Immature natural killer cell (primary cell): ENCODE measurements at places on chromosomes 12 and 14.
A peak's percentile ranks its signal among the peaks of the same experiment; 100 is the strongest.

DNA sequence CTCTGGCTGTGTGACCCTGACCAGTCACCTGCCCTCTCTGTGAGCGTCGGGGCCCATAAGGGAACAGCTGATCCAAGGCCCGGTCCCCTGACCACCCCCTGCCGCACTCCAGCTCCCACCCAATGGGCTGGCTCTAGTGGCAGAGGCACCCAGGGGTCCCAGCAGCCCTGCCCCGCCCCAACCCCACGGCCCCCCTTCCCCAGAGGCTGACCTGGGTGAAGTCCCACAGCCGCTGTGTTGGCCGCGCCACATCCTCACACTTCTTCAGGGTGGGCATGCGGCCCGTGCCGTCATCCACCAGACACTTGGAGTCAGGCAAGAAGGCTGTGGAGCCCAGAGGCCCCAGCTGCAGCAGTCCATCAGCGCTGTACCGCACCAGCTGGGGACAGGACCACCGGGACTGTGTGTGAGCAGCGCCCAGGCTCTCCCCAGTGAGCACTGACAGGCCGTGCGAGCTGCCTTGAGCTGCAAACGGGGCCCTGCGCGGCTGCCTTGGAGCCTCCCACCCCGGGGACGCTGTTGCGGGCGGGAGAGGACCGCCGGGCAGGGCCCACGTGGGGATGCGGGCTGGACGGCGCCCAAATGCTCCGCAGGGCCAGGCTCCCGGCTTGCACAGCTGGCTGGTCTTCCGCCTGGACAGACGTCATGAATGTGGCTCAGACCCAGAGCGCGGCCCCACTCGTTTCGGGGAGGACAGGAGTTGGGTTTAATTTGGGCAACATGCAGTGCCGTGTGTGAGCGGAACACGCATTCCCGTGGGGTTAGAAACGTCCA is 53.5 kb downstream of the NOC4L start:
- no peak for DNase-seq
- H3K27me3 ChIP-seq, result peaks cover 8% of the 10 kb centered on the region
- H3K27ac ChIP-seq, result no peak overlapping the region
- H3K4me1 ChIP-seq, result no peaks in the 10 kb centered on the region

DNA sequence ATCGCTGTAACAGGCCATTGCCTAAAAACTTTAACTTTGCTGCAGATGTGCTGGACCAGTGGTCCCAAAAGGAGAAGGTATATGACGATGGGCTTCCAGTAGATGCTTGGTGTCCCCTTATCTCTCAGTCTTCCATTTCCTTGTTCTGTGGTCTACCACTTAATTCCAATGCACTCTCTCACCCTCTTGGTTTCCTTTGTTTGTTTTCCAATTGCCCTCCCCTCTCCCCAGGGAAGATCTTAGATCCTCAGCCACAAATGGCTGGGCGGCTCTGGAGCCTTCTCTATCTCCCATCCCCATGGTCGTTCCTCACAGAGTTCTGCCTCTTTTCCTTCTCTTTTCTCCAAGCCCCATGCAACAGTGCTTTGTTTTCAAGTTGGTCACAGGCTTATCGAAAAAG is 584 bp downstream of the ACSM4 start:
- H3K27ac ChIP-seq, result no peak overlapping the region
- no peak overlapping the region for H3K4me3 ChIP-seq
- H3K27me3 ChIP-seq, result peaks cover 5% of the 10 kb centered on the region
- no peak for DNase-seq

- H3K4me3 ChIP-seq, result no peak overlapping the region
- H3K27ac ChIP-seq, result no peak overlapping the region
- no peak for DNase-seq
- no peaks in the 10 kb centered on the region for H3K4me1 ChIP-seq
- H3K27me3 ChIP-seq, result peaks cover 10% of the 10 kb centered on the region
- H3K36me3 ChIP-seq, result peaks cover 4% of the 10 kb centered on the region
These were observed 34.9 kb upstream of the CTDSP2 start for GRCh38 chr12:57881475-57881874.

- H3K4me1 ChIP-seq, result no peaks in the 10 kb centered on the region
- no peak overlapping the region for H3K4me3 ChIP-seq
- no peak for DNase-seq
- no peaks in the 10 kb centered on the region for H3K27me3 ChIP-seq
- H3K36me3 ChIP-seq, result no peaks in the 10 kb centered on the region
- H3K27ac ChIP-seq, result no peak overlapping the region
These were observed 204.0 kb upstream of the PRKD1 start for GRCh38 chr14:30131581-30132097.

- H3K4me3 ChIP-seq, result no peak overlapping the region
- no peak for DNase-seq
- peaks cover under 1% of the 10 kb centered on the region for H3K27me3 ChIP-seq
- peaks cover 24% of the 10 kb centered on the region for H3K36me3 ChIP-seq
- peaks cover 22% of the 10 kb centered on the region for H3K4me1 ChIP-seq
These were observed 28.8 kb downstream of the CCDC92 start for GRCh38 chr12:123943816-123944215.

GRCh38 chr12:39047539-39048262 is 142.3 kb upstream of the CPNE8 start:
- H3K27me3 ChIP-seq, result peaks cover 4% of the 10 kb centered on the region
- no peak overlapping the region for H3K27ac ChIP-seq
- no peak overlapping the region for H3K4me3 ChIP-seq
- H3K36me3 ChIP-seq, result no peaks in the 10 kb centered on the region

- DNase-seq, result no peak
- no peaks in the 10 kb centered on the region for H3K27me3 ChIP-seq
- no peak overlapping the region for H3K4me3 ChIP-seq
These were observed 99.6 kb downstream of the PTPN11 start for GRCh38 chr12:112518365-112518735.

GRCh38 chr14:65072256-65072655 is 30.1 kb downstream of the MAX start:
- no peak for DNase-seq
- peaks cover 22% of the 10 kb centered on the region for H3K36me3 ChIP-seq
- no peaks in the 10 kb centered on the region for H3K27me3 ChIP-seq
- no peak overlapping the region for H3K4me3 ChIP-seq
- no peak overlapping the region for H3K27ac ChIP-seq
- H3K4me1 ChIP-seq, result peaks cover 46% of the 10 kb centered on the region

- H3K4me1 ChIP-seq, result no peaks in the 10 kb centered on the region
- H3K27me3 ChIP-seq, result peaks cover 28% of the 10 kb centered on the region
- H3K4me3 ChIP-seq, result no peak overlapping the region
These were observed 8.0 kb downstream of the LGMN start for GRCh38 chr14:92740440-92740839.

- peaks cover 6% of the 10 kb centered on the region for H3K36me3 ChIP-seq
- H3K27me3 ChIP-seq, result peaks cover 4% of the 10 kb centered on the region
- H3K27ac ChIP-seq, result no peak overlapping the region
- no peak overlapping the region for H3K4me3 ChIP-seq
- no peak for DNase-seq
- H3K4me1 ChIP-seq, result peaks cover 27% of the 10 kb centered on the region
These were observed 78.9 kb upstream of the GZMB start for GRCh38 chr14:24712909-24713308.

DNA sequence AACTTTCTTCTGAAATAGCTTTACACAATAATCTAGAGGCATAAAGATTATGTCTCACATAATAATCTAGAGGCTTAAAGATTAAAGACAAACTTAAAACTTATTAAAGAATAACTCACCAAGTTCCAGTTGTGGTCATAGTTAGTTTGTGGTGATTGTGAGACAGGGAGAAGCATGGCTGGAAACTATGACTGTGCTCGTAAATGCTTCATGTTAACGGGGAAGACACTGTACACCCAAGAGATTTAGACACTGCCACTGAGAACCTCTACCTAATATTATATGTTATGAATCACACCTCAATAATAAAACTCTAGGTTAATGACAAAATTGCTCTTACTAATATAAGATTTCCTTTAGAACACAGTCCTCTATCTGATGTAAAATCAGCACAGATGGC is 541.6 kb downstream of the TMEM121 start:
- no peak for DNase-seq
- no peak overlapping the region for H3K4me3 ChIP-seq
- no peaks in the 10 kb centered on the region for H3K36me3 ChIP-seq
- H3K4me1 ChIP-seq, result no peaks in the 10 kb centered on the region
- peaks cover 7% of the 10 kb centered on the region for H3K27me3 ChIP-seq

GRCh38 chr14:81209167-81209836 is 11.5 kb downstream of the GTF2A1 start:
- DNase-seq, result no peak
- H3K4me3 ChIP-seq, result no peak overlapping the region
- H3K27ac ChIP-seq, result peak overlapping the region; percentile 56

DNA sequence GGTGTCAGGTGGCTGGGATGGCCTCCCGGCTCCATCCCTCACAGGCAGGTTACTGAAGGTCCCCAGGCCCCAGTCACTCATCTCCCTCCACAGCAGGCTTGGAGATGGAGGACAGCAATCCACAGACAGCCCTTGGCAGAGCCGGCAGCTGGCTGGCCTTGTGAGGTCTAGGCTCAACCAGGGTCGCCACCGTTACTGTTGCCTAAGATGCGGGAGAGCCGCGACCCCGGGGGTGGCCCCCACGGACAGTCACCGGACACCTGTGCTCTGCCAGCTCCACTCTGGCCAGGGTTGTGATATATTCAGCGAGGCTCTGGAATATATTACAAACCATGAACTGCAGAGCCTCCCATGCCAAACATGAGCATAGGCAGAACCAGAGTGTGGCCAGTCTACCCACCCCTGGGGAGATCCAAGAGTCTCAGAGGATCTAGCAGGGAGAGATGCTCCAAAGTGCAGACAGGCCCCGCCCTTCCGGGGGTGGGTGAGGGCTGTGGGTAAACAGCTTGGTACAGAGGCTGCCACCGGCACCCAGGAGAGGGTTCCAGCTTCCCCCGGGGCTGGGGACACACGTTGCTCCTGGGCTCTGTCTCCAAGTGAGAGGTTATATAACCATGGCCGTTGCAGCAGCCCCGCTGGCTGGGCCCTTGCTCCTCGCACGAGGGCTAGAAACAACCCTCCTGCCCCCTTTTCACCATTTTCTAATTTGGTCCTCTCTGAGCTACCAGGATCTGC is 55.9 kb upstream of the DIO3 start:
- peaks cover 8% of the 10 kb centered on the region for H3K27me3 ChIP-seq
- no peak overlapping the region for H3K27ac ChIP-seq
- no peaks in the 10 kb centered on the region for H3K4me1 ChIP-seq
- H3K4me3 ChIP-seq, result no peak overlapping the region

DNA sequence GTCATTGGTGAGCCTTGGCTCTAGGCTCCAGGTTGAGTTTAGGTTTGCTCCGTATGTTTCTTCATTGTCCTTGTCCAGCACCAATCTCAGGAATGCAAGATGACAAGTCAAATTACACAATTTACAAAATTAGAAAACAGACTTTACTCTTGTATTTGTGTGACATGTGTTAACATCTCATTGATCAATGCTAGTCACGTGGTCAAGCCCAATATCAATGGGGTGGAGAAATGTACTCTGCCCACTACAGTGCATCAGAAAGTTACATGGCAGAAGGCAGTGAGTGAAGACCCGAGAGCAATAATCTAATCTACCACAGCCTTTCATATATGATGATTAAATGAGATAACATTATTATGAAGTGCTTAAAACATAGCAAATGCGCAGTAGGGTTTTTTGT is 94.8 kb downstream of the ETNK1 start:
- no peak overlapping the region for H3K4me3 ChIP-seq
- no peak for DNase-seq
- peaks cover 10% of the 10 kb centered on the region for H3K27me3 ChIP-seq
- no peak overlapping the region for H3K27ac ChIP-seq
- H3K36me3 ChIP-seq, result no peaks in the 10 kb centered on the region
- no peaks in the 10 kb centered on the region for H3K4me1 ChIP-seq

DNA sequence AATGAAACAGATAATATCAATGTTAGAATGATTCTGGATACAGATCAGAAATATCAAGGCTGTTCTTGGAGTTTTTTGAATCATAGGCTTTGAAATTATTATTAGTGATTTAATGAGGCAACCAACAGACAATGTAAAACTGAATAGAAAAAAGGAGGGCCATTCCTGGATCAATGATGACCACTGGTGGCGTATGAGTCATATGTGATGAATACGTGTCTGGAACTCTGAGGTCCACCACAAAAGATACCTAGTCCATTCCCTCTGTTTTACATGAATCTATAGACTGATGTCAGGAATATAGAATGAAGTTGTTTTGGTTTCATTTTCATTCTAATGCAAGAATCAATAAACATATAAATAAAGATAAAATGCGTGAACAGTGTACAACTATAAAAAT is 78.3 kb upstream of the RTL1 start:
- no peaks in the 10 kb centered on the region for H3K36me3 ChIP-seq
- no peaks in the 10 kb centered on the region for H3K4me1 ChIP-seq

DNA sequence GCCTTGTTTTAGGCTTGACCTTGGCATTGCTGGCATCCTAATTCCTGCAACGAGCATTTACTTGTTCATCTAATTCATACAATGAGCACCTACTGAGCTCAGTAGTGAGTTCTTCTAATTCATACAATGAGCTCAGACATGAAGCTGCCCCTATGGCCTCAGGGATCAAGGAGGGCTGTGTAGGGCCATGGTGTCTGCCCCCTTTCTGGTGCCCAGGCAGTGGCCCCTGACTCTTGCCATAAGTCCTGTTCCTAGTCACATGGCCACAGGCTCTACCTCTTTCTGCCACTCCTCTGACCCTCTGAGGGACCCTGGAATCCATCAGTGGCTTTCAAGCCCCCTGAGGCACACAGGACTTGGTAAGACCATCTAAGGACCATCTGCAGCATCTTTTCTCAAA is 148.8 kb downstream of the ZFP36L1 start:
- H3K4me1 ChIP-seq, result no peaks in the 10 kb centered on the region
- H3K4me3 ChIP-seq, result no peak overlapping the region
- peak overlapping the region; percentile 42 for H3K27ac ChIP-seq
- H3K27me3 ChIP-seq, result no peaks in the 10 kb centered on the region

- H3K27ac ChIP-seq, result no peak overlapping the region
- no peaks in the 10 kb centered on the region for H3K27me3 ChIP-seq
- H3K36me3 ChIP-seq, result no peaks in the 10 kb centered on the region
These were observed 24.0 kb downstream of the TCTN1 start for GRCh38 chr12:110637869-110638441.

DNA sequence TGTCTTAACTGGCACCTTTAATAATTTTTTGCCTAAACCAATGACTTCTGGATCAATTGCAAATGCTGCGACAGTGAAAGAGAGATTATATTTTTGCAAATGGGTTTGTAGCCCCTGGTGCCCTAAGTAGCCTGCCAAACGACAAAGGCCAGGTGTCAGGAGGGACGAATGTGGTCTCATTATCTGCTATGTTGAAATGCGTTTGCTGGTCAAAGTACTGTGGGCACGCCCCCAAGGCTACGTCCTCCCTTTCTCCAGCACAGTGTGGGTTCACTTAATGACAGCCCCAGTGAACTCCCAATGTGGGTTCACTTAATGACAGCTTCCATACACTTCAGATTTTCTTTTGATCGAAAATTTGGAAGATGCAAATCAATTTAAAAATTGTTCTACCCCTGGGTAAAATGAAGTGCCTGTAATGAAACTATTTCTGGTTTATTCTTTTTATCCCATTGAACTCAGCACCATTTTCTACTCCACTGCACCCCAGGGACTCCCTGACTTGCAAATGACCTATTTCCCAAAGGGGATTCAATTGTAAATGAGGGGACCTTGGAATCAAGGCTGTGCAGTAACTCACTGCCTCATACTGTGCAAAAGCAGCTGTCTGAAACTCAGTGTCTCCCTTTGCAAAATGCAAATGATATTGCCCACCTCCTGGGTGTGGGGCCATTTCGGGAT is 1.4 kb downstream of the SERPINA11 start:
- peaks cover 6% of the 10 kb centered on the region for H3K27me3 ChIP-seq
- no peak overlapping the region for H3K4me3 ChIP-seq

GRCh38 chr14:101620031-101620788 is 58.9 kb downstream of the DIO3 start:
- no peak overlapping the region for H3K27ac ChIP-seq
- H3K36me3 ChIP-seq, result no peaks in the 10 kb centered on the region
- no peak overlapping the region for H3K4me3 ChIP-seq
- no peak for DNase-seq
- no peaks in the 10 kb centered on the region for H3K4me1 ChIP-seq
